ENCODE measurements at places on chromosomes 4 and X.
A peak's percentile ranks its signal among the peaks of the same experiment; 100 is the strongest.

GRCh38 chr4:109294006-109294405 is 8.5 kb downstream of the COL25A1 start:
- no peak for DNase-seq

GRCh38 chr4:126604268-126604867 is 1028.4 kb upstream of the INTU start:
- no peak for DNase-seq

DNA sequence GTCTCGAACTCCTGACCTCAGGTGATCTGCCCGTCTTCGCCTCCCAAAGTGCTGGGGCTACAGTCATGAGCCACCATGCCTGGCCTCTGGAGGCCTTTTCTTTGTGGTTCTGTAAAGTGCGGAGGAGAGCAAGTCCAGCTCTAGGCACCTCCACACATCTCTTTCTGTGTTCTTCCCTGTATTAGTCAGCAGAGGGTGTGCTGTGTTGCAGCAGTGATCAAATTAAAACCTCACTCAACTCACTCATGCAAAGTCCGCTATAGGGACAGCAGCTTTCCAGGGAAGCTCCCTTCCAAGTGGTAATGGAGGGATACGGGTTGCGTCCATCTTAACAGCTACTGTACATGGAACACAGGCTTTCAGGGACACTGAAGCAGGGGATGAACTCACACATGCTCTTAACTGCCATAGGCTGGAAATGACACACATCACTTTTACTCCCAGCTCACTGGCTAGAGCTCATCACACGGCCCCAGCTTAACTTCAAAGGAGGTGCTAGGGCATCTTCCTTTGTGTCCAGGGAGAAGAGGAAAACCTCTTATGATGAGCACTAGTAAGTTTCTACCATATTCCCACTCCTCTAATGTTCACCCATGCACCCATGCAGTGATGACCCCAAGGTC is 36.0 kb upstream of the CCNG2 start:
- no peak for DNase-seq

DNA sequence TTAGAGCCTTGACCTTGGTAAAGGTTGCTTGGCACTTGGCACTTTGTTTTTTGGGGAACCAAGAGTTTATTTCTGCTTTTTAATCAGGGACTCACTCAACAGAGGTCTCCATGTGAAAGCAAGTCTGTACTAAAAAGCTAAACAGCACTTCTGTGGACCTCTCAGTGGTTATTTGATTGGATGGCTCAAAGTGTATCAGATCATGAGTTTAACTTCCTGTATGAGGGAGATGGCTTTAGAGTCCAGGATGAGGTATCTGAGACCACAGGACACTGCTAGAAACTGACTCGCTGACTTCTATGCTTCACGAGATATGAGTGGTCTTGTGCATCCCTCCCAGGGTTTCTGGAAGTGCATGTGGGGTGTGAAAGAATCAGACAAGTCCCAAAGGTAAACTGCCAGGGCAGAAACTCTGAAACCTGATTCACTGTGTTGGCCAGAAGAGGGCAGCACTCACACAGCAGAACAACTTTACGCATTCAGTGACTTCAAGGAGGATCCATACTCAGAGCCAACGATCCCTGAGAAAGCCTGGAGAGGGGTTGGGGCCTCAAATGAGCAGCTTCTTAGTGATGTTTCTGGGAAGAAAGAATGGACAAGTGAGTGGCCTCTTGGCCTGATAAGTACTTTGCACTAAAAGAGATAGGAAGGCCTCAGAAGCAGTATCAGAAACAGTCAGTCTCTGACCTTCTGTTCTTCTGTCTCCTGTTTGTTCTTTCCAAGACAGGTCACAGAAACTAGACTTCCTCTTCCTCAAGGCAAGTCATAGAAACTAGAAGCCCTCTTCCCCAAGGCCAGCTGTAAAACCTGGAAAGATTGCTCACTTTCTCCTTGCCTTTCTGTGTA is 220.3 kb upstream of the CXCL13 start:
- DNase-seq, result peak; percentile 33

DNA sequence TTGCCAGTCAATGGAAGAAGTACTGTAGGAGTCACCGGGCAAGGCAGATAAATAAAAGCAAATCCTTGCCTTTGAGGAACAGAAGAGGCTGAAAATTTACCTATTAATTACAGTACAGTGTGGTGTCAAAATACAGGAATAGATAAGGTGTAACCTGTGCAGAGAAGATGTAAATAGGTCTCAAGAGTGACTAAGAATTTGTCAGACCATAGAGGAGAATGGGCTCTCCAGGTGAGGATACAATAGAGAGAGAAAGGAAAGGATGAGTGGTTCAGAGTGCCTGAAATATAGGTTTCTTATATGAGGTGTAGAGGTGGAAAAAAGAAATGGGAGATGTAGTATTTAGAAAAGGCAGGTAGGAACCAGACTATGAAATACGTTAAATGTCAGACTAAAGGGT is 801 bp upstream of the ZC4H2 start:
- no peak for DNase-seq
